Inflammatory macrophage treated with lipopolysaccharide for 4 hours (primary cell): ENCODE measurements at places on chromosomes 7 and 10.
A peak's percentile ranks its signal among the peaks of the same experiment; 100 is the strongest.

- peak; percentile 21 for DNase-seq
Measured at GRCh38 chr7:102093599-102094315, 192.9 kb upstream of the SH2B2 start.

DNA sequence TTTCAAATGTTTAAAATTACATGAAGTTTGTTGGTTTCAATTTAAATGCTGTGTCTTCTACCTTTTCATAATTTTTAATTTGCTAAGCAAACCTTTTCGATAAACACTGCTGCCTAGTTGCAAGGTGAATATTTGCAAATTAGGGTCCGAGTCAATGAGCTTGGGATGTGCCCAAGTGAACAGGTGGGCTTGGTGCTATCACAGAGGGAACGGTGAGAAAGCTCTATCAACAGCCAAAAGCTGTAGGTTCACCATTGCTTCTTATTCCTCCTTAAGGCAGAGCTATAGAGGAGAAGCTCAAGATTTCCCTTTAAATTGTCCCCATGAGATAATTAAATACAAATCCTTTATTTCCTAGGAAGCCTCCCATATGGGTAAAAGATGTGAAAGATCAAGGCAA is 245.3 kb upstream of the CELF2 start:
- no peak for DNase-seq

- DNase-seq: no peak
Measured at GRCh38 chr10:129511758-129512157, 44.7 kb downstream of the MGMT start.

- DNase-seq: peak; percentile 86
Measured at GRCh38 chr10:100291356-100291755, 4.9 kb upstream of the BLOC1S2 start.

- no peak for DNase-seq
Measured at GRCh38 chr10:72277996-72278667, 4.4 kb downstream of the DDIT4 start.

DNA sequence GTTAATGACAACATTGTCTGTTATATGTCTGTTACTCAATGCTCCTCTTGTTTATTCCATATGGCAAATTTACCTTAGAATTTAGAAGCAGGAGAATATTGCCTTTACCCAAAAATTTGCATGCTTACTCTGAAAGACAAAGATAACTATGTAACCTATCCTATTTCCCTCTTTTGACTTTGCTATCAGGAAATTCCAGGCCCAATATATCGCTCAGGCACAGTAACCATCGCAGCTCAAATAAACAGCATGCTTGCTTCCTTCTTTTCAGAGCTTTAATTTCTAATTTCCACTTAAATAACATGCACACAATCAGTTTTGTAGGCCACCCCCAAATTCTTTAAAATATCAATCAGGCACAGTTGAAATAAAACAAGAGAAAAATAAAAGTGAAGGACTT is 57.8 kb downstream of the EBLN1 start:
- no peak for DNase-seq

- DNase-seq: no peak
Measured at GRCh38 chr10:95333997-95334804, 43.4 kb upstream of the PDLIM1 start.

DNA sequence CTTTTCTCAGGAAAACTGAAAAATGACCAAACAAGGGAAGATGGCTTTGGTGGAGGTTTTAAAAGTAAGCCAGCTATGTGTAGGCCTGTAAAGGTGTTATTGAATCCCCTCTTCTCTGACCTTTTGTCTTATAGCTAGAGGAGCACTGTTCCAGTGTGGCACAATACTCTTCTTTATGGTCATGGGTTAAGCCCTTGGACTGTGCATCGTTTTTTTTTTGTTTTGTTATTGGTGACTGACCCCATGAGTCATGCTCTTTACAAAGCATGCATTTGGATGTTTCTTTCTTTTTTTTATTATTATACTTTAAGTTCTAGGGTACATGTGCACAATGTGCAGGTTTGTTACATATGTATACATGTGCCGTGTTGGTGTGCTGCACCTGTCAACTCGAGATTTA is 19.6 kb upstream of the FAM25A start:
- DNase-seq: peak; percentile 80

DNA sequence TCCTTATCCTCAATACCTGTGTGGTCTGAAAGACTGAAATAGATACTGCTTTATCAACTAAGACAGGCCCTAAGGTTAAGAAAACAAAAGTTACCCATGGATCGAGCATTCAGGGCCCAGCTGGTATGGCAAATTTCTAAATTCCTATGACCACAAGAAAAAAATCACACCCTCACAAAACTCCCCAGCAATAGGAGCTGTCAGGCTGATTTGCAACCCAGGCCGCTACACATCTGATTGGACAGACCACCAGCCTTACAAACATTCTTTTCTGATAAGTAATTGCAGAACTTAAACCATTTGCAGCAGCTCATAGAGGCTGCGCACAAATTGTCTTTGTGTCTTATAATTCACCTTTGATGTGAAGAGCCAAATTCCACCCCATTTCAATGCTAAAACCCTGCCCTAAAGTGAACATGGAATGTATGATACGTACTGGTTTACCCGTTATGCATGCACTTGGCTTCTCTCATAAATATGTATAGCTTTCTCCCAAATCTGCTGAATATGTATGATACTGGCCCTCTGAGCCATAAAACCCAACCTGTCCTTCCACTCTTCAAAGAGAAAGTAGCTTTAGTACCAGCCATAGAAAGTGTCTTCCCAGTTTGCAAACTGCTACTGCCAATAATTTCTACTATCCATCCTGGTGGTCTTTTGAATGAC is 842.5 kb downstream of the GRID1 start:
- DNase-seq: no peak

- DNase-seq: no peak
Measured at GRCh38 chr7:5213286-5213645, 23.2 kb downstream of the WIPI2 start.

- no peak for DNase-seq
Measured at GRCh38 chr10:101772017-101772894, 3.7 kb downstream of the FGF8 start.

DNA sequence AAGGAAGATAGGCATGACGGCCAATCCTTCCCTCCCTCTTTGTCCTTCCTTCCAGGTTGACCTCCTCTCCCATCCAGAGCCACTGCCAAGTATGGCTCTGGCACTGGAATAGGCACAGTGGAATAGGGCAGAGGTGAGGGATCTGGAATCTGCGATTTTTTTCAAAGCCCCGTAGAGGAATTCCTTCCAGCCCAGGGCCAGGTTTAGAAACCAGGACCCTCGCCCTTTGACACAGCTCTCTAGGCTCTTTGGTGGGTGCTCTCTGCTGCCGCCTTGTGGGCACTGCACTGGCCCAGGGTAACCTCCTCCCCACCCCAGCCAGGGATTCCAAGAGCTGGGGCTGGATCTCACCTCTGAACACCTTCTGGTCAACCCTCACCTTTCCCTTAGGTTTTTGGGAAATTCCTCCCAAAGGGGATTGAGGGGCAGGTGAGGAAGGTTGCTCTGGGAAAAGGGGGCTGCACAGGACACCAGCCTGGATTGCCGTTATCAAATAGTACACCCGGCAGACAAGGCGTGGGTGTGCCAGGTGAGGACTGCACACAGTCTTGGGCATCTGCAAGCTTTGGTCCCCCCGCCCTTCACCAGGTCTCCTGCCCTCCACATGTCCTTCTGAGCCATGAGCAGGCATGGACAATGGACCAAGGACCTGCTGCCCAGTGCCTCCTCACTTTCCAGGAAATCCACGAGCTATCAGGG is 22.8 kb downstream of the C10orf105 start:
- peak; percentile 48 for DNase-seq
